Renal cortical epithelial cell (primary cell): ENCODE measurements at places on chromosomes 1 and 21.
A peak's percentile ranks its signal among the peaks of the same experiment; 100 is the strongest.

GRCh38 chr1:83555871-83556270 lies 443.1 kb downstream of the TTLL7 start:
- DNase-seq = no peak

DNA sequence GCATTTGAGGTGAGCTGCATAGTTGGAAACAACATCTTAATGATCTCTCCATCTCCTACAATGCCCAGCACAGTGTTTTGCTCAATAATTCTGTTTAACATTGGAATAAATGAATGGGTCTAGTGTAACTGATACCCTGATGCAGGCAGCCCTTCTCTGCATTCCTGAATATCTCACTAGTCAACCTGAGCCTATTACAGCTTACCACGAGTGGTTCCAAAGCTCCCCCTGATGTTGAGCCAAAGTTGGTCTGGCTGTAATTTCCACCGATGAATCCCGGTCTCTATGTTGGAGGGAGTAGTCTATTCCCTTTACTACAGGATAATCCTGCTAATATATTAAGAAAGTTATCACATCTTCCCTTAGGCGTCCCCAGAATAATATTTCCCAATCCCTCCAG lies 63.8 kb downstream of the ZBTB18 start:
- DNase-seq = peak; percentile 27

DNA sequence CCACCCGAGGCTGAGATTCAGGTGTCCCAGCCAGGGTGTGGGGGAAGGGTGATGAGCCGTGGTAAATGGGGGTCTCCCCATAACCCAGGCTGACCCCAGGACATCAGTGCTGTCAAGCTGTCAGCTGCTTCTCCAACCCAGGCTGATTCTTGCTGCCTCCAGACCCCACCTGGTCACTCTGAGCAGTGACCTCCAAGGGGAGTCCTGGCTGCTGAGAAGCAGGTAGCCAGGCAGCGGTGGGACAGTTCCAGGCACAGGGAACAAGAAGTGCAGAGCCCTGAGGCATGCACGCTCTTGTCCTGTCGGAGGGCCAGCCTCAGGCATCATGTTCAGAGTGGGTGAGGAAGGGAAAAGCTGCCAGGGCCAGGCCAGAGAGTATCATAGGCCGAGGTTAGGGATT lies 1.1 kb downstream of the ESPN start:
- DNase-seq = no peak

GRCh38 chr1:175152006-175152652 lies 40.4 kb downstream of the KIAA0040 start:
- no peak for DNase-seq

GRCh38 chr1:89732206-89732605 lies 88.6 kb upstream of the LRRC8D start:
- DNase-seq = no peak

GRCh38 chr1:7705908-7706216 lies 65.2 kb upstream of the VAMP3 start:
- DNase-seq = no peak

GRCh38 chr1:59214248-59215208 lies 82.4 kb upstream of the FGGY start:
- DNase-seq = peak; percentile 58

GRCh38 chr1:204260601-204261197 lies 46.9 kb upstream of the GOLT1A start:
- peak; percentile 46 for DNase-seq

- DNase-seq = no peak
Measured at GRCh38 chr1:156623946-156624813, 5.0 kb downstream of the HAPLN2 start.

- peak; percentile 3 for DNase-seq
Measured at GRCh38 chr1:227068883-227069282, 128.8 kb downstream of the COQ8A start.

DNA sequence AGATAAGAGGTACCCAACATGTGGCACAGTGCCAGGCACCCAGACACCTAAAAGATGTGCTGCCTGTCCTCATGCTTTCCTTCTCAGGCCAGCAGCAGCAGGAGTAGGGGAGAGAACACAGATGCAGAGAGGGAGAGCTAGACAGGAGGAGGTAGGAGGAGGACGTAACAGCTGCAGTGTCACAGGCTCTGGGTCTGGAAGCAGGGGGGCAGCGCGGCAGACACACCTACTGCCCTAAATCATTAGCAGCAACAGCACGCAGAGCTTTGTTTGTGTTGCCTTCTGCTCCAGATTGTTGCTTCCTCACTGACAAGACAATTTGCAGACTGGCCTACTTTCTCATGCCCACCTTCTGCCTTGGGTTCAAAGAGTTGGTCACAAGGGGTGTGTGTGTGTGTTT lies 196.7 kb upstream of the DAB1 start:
- DNase-seq = no peak

- DNase-seq = no peak
Measured at GRCh38 chr1:232223183-232223708, 406.7 kb downstream of the SIPA1L2 start.

GRCh38 chr1:118960567-118961136 lies 27.5 kb downstream of the TBX15 start:
- peak; percentile 97 for DNase-seq

GRCh38 chr1:230169454-230170152 lies 102.6 kb downstream of the GALNT2 start:
- peak; percentile 52 for DNase-seq

DNA sequence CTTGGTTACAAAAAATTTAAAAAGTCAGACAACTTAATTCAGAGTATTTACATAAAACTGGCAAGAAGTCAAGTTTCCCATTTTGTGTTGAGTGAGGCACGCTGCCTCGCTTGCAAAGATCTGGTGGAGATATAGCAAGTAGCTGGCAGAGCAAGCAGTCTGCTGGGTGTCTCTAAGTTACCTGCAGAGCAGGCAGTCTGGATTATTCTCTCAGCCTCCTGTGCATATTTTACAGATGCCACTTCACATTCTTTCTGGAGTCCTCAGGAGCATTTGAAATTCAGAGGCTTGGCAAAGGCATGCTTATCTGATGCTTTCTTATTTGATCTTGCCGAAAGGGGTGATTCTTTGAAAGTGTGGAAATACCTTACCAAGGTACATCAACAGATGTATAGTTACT lies 640.4 kb upstream of the ADGRL4 start:
- no peak for DNase-seq

DNA sequence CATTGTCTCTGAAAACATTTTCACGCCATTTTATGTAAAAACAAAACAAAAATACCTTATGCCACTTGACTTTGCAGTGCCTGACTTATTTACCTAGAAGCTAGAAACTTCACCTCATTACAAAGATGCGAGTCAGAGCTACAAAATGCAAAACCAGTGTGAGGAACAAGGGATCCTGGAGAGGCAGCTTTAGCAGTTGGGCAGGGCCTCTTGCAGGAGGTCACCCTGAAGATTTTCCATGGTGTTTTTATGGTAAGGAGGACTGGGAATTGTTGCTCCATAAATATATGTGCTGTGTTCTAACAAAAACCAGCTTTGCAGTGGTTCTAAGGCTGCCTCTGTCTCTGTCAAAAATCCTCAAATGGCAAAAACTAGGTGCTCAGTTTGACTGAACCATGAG lies 36.4 kb upstream of the TARBP1 start:
- peak; percentile 90 for DNase-seq

DNA sequence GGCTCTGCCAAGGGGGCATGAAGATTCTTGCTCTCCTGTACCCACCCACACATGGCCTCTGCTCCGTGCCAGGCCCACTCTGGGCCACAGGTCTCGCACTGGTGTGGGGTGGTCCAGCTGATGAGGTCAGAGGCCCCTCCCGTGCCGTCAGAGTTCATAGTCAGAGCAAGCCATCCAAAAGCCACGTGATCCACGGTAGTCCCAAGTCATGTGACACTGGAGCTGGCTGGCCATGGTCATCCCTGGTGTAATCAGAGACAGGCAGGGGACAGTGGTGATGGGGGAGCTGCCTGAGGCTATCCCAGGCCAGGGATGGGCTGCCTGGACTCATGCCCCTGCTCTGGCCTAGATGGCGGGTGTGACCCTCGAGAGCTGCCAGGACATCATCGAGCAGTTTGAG lies 10.5 kb downstream of the PLCH2 start:
- DNase-seq = no peak

- DNase-seq = no peak
Measured at GRCh38 chr1:208083016-208083714, 161.0 kb downstream of the PLXNA2 start.

GRCh38 chr1:221097479-221098281 lies 218.4 kb downstream of the HLX start:
- peak; percentile 97 for DNase-seq

DNA sequence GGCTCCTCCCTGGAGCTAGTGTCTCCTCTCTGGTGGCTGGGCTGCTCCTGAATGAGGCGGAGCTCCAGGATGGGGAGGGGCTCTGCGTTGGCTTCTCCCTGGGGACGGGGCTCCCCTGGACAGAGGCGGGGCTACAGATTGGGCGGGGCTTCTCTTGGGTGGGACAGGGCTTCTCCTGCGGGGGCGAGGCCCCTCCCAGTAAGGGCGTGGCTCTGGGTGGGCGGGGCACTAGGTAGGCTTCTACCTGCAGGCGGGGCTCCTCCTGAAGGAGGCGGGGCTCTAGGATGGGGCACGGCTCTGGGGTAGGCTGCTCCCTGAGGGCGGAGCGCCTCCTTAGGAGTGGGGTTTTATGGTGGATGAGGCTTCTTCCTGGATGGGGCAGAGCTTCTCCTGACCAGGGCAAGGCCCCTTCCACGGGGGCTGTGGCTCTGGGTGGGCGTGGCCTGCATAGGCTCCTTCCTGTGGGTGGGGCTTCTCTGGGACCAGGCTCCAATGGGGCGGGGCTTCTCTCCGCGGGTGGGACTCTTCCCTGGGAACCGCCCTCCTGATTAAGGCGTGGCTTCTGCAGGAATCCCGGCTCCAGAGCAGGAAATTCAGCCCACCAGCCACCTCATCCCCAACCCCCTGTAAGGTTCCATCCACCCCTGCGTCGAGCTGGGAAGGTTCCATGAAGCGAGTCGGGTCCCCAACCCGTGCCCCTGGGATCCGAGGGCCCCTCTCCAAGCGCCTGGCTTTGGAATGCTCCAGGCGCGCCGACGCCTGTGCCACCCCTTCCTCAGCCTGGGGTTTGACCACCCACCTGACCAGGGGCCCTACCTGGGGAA lies 22.7 kb upstream of the ARF1 start:
- peak; percentile 36 for DNase-seq

DNA sequence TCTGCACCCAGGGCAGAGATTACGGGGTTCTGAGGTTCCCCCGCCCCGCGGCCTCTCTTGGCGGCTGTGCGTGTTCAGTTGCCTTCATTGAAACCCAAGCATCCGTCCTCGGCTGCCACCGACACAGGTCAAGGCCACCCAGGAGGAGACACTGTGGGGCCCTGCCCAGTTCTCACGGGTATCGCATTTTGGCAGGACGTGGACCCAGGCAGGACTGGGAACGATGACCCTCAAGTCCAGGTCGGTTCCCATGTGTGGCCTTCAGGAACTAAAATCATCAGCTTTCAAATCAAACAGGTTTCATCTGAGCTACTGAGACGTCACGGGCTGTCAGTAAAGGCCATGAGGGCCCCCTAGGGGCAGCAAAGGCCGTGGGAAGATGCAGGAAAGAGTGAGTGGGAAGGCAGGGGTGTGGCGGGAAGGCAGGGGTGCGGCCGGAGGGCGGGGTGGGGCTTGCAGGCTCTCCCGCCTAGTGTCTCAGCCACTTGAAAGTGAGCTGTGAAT lies 7.0 kb upstream of the C1orf174 start:
- no peak for DNase-seq

DNA sequence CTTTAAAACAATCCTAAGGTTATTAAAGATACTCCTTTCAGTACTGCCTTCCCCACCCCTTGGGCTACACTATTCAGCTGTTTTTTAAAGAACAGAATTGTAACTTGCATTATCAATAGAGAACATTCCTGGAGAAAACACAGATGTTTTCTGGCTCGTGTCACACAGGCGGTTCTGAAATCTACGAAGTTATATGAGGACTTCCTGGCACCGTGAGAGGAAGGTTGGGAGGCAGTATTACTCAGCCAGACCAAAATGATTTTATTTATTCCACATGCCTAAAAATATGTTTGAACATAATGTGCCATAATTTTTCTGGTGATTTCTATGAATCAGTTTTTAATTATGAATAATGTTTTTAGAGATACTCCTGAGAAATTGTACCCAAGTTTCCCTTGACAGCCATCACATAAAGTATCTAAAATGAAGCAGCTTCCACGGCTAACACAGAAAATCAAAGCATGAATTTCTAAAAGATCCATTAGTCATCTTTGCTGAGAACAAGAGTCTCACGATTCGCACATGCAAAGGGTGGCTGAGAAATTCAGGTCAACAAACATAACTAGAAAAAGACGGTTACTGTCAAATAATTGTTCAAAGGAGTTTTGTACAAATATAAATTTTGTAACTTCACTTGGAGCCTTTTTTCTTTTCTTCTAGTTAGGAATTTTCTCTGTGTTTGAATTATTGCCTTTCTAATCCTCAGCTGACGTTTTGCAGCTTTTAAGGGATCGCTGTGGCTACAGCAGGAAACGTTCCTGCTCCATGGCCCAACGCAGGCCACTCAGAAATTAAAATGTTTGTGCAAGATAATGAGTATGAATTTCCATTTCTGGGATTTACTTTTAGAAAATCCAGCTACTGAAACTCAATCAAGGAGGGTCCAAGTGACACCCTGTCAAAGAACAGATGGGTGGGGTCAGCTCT lies 8.0 kb upstream of the SIM2 start:
- DNase-seq = no peak

DNA sequence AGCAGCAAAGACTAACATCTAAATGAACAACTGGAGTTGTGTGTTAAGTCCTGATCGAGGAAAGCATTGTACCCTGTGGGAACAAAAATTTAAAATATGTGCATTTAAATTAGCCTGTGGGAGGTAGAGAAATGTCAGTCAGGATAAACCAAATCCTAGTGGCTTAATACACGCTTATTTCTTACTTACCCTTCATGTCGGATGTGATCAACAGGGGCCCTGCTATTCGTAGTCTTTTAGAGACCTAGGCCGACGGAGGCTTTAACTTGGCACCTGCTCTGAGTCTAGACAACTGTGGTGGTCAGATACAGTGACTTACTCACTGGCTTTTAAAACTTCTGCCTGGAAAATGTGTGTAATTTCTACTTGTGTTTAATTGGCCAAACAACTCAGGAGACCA lies 10.2 kb downstream of the GSTM3 start:
- peak; percentile 55 for DNase-seq

DNA sequence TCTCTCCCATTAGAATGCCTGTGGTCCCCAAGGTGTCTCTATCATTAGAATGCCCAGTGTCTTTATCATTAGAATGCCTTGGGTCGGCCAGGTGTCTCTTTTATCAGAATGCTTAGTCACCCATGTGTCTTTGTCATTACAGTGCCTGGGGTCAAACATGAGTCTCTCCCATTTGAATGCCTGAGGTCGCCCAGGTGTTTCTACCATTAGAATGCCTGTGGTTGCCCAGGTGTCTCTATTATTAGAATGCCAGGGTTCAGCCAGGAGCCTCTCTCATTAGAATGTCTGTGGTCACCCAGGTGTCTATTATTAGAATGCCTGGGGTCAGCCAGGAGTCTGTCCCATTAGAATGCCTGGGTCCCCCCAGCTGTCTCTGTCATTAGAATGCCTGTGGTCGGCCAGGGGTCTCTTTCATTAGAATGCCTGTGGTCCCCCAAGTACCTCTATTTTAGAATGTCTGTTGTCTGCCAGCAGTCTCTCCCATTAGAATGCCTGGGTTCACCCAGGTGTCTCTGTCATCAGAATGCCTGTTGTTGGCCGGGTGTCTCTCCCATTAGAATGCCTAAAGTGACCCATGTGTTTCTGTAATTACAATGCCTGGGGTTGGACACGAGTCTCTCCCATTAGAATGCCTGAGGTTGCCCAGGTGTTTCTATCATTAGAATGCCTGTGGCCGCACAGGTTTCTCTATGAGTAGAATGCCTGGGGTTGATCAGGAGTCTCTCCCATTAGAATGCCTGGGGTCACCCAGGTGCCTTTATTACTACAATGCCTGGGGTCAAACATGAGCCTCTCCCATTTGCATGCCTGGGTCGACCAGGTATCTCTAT lies 57.1 kb downstream of the RNF187 start:
- DNase-seq = no peak
